Fibroblast of skin of right biceps (primary cell): ENCODE measurements at places on chromosomes 2 and 18.
A peak's percentile ranks its signal among the peaks of the same experiment; 100 is the strongest.

DNA sequence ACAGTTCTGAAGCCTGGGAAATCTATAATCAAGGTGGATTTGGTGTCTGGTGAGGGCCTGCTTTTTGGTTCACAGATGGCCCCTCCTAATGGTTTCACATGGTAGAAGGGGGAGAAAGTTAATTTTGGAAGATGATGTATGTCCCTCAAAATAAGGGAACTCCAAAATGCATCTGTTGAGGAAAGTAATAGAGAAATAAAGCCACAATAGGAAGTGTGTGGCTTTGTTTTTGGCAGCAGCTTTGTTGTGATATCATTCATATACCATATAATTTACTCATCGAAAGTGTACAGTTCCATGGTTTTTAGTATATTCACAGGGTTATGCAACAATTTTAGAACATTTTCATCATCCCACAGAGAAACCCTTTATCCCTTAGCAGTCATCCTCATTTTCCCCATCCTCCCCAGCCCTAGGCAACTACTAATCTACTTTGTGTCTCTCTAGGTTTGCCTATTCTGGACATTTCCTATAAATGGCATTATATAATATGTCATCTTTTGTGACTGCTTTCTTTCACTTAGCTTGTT, 274.0 kb upstream of the FAM98A start:
- no peak for DNase-seq

DNA sequence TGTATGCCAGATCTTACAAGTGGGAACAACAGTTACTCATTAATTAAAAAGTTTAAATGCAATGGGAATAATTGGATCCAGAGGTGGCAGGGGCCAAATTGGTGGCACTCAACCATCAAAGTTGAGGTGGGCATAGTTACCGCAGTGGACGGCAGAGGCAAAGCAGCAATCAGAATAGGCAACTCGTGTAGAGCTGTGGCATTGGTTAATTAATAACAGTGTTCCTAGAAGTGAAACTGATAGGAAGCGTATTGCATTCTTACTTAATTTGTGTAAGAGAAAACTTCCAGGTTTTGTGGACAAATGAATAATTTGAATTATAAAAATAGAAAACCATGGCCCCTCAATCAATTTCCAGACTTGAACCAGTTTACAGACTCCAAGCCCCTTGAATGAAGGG, 1068.2 kb upstream of the ACVR2A start:
- DNase-seq, result no peak

- DNase-seq, result no peak
These were observed 33.7 kb downstream of the FASTKD2 start for GRCh38 chr2:206799083-206799482.

DNA sequence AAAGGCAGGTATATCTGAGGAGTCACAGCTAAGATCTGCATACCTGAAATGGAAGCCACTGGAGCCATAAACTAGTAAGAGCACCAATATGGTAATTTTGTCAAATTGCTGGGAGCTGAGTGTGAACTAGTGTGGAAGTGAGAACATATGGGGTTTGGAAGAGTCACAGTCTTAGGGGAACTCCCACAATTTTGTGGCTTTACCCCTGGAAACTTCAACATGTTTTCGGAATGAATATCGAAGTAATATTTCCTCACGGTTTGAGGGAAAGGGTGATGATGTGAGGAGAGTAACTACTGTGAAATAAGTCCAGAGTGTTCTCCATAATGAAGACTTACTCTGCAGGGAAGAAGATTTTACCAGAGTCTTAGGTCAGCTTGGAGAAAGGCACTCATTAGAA, 565.9 kb downstream of the RIT2 start:
- peak; percentile 42 for DNase-seq

GRCh38 chr2:222261504-222261903, 37.3 kb downstream of the PAX3 start:
- peak; percentile 15 for DNase-seq

- DNase-seq, result no peak
These were observed 50.6 kb downstream of the SLC9A4 start for GRCh38 chr2:102523651-102524050.

GRCh38 chr18:12409469-12409868, 1.7 kb downstream of the PRELID3A start:
- peak; percentile 44 for DNase-seq

GRCh38 chr2:182436252-182436651, 9.4 kb upstream of the PDE1A start:
- DNase-seq, result no peak

DNA sequence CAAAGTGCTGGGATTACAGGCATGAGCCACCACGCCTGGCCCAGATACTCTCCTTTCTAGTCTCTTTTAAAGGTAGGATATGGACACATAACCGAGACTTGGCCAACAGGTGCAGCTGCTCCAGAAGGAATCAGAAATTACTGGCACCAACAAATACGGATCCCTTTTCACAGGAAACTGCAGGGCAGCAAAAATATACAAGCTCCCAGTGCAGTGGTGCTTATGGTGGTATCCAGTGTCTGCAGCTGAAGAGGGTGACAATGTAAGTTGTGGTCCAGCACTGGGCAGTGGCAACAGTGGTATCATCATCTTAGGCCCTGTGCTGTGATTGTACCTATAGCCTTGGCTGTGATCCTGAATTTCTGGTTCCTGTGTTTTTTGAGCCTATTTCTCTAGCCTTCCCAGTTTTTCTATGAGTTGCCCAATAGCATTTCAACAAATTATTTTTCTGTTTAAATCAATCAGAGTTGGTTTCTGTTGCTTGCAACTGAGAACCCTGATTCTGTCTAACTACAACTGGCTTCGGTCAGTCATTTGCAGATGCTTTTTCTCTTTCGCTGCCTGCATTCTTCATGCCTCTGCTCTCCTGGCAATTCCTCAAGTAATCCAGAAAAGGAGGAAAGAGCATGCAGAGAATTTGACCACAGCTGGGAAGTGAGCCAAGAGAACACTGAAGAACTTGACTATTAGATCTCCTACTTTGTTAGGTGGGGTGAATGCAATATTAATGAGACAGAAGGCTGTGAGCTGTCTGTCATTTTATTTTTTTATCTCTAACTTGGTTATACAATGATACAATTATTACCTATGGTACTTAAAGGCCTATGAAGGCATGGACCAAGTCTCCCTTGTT, 30.8 kb upstream of the EML4 start:
- peak; percentile 100 for DNase-seq

- no peak for DNase-seq
These were observed 66.5 kb upstream of the FIGN start for GRCh38 chr2:163802284-163802683.

GRCh38 chr2:225429717-225430116, 30.2 kb downstream of the NYAP2 start:
- peak; percentile 17 for DNase-seq

GRCh38 chr2:38636069-38636468, 29.8 kb upstream of the GALM start:
- no peak for DNase-seq

DNA sequence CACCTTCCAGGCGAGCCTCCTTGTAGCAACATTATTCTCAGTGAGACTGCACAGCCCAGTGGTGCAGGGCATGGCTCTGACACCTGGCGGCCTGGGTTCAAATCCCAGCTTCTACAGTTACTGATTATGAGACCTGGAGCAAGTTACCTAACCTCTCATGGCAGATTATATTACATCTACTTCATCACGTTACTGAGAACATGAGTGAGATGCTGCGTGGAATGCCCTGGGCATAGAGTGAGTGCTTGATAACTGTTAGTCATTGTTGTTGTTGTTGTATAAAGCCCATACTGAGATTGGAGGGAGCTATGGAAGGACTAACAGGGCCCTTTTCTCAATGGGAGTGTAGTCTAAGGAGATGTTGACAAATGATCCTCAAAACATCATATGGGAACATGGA, 18.7 kb downstream of the PLCD4 start:
- no peak for DNase-seq

GRCh38 chr2:201880993-201881611, 74.8 kb downstream of the CDK15 start:
- DNase-seq, result peak; percentile 90

DNA sequence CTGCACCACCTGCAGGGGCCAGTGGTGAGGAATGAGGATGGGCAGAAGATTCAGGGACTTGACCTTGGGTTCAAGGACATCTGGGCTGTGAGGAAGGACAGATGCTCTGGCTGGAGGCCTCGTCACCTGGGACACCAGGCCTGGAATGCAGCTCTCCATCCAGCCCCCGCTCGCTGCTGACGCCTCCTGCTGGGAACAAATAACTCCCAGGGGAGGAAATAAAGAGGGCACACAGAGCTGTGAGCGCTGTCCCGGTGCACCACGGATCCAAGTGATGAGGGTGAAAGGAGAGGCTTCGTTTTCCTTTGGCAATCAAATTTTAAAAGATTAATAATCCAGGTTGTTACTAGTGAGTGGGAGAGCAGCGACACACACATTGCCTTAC, 368.0 kb upstream of the MYT1L start:
- DNase-seq, result no peak

DNA sequence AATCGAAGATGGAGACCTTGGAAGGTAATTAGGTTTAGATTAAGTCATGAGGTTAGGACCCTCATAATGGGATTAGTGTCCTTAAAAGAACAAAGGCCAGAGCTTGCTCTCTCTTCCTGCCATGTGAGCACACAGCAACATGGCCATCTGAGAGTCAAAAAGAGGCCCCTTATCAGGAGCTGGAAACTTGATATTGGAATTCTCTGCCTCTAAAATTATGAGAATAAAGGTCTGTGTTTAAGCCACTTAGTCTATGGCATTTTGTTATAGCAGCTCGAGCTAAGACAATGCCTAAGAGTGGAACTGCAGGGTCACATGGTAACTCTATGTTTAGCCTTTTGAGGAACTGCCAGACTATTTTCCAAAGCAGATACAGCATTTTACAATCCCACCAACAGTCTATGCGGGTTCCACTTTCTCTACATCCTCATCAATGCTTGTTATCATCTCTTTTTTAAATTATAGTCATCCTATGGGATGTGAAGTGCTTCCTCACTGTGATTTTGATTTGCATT, 42.4 kb downstream of the THADA start:
- DNase-seq, result no peak

DNA sequence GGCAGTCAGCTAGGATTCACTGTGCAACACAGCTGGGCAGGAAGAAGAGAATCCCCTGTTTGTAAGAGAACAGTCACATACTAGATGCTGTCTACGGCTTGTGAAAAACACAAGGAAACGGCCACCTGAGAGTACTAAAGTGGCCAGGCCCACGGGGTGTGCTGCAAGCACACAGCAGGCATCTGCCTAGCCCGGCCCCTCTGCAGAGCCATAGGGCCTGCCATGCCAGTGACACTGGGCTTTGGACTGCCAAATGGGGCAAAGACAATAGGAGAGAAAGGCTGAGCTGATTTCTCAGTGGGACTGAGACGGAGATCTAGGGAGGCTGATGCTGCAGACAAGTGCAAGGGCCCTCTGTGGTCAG, 10.3 kb downstream of the TUBB6 start:
- no peak for DNase-seq

- DNase-seq, result no peak
These were observed 151.8 kb downstream of the ZFP36L2 start for GRCh38 chr2:43074592-43075053.

DNA sequence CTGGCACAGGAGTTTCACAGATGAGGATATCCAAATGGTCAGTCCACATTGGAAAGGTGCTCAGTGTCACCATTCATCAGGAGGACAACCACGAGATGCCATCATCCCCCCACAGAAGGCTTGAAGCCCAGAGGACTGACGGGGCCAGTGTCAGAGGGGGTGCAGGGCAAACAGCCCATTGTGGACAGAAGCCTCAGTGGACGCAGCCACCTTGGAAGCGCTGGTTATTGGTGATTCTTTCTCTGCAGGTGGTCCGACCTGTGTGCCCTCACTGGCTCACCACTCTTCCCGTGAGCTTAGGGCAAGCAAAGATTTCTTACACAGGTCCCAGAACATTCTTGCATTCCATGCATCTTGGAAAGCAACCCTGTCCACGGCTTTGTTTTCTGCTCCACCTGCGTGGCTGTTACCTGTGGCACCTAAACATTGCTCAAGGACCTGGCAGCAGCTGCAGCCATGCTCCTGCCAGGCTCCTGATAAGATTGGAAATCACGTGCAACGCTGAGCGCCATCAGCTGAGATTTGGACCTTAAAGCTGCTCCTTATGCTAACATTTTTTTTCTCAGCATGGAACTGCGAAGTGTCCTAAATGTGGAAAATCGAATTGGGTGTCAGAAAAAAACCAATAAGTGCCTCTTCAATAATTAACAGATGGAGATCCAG, 110.9 kb upstream of the CTDP1 start:
- DNase-seq, result no peak

DNA sequence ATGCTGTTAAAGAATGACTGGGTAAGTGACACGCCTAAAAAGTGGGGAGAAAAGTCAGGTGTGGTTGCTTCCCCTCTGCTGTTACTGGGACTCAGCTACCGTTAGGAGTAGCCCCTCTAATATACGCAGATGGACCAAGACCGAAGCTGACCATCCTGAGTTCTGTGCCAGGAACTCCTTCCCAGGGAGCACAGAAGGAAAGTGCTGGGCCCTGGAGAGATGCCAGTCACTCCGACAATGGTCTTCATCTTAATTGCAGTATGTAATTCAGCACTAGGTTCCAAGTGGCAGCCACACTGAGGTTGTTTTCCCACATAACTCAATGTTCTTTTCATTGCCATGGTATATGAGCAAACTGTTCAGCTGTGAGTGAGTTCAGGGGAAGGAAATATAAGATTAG, 19.6 kb upstream of the TMEM200C start:
- DNase-seq, result no peak

- DNase-seq, result no peak
These were observed 39.4 kb downstream of the MAP2 start for GRCh38 chr2:209463226-209463625.

DNA sequence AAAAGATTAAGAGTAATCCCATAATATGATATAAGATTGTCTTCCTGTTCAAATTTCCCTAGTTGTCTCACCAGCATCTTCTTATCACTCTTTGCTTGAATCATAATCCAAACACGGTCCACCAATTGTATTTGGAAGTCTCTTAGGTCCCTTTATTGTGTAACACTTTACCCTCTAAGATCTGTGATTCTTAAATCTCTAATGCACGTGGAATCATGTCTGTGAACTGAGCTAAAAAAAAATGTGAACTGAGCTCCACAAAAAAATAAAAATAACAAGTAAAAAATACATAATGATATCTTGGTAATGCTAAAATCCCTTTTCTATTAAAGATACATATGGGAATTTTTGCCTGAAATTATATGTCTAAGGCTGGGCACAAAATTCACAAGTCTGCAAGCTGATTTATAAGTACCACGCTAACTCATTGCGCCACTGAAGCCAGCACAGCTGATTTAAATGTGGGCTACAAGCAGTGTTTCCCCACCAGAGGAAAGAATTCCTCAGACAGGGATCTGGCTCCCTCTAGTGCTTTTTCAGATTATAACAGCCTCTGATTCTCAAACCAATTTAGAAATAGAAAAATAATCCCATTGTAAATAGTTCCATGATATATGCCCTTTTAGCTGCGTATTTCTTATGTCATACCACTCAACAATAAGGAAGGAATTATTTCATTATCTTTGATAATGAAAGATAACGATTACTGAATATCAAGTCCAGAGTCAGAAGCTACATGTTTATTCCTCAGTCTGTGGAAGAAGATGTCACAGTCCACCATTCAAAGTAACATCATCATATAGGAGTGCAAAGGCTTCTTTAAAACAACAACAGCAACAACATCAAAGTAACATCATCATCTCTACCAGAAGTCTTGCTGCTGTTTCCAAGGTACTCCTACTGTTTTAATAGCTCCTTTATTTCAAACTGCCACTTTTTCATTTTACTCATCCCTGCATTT, 22.9 kb downstream of the RBM43 start:
- DNase-seq, result peak; percentile 77

- peak; percentile 66 for DNase-seq
These were observed 836.1 kb upstream of the ZEB2 start for GRCh38 chr2:145356056-145356455.
